Stimulated activated CD8-positive, alpha-beta memory T cell treated with anti-CD3 and anti-CD28 coated beads, Interleukin-4, amount 100 ng/mL, for 24 hours (primary cell): ENCODE measurements at places on chromosomes 3 and 15.

- DNase-seq, result no peak
These were observed 166.1 kb downstream of the FRMD5 start for GRCh38 chr15:44029003-44029402.

- DNase-seq, result no peak
These were observed 888.3 kb downstream of the PLOD2 start for GRCh38 chr3:145272684-145273083.

- no peak for DNase-seq
These were observed 788.2 kb upstream of the ARPP21 start for GRCh38 chr3:34851137-34851536.

- DNase-seq, result no peak
These were observed 36.4 kb downstream of the ZMAT3 start for GRCh38 chr3:179035232-179035631.

DNA sequence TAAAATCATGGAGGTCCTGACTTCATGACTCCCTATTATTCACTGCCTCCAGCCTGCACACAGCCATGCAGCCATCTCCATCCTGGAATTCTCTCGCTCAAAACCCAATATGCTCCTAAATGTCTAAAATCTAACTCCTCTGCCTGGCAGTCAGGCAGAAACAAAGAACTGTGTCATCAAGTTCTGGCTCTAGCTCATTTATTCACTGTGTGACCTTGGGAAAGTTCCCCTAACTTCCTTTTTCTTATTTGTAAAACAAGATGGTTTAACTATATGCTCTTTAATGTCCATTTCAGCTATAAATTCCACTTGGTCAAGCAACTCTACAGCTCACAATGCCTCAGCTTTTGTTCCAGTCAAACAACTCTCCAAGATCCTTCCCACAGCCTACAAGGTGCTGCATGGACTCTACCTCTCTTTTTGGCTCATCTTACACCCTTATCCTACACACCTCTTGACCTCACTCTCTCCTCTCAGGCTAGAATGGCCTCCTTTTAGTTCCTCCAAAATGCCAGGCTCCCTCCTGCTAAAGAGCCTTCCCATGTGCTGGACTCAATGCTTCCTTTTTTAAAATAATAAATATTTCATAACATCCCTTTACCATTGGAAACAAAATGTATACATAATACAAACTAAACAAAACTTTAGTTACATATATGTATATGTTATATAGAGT is 16.4 kb downstream of the PIK3CB start:
- no peak for DNase-seq

DNA sequence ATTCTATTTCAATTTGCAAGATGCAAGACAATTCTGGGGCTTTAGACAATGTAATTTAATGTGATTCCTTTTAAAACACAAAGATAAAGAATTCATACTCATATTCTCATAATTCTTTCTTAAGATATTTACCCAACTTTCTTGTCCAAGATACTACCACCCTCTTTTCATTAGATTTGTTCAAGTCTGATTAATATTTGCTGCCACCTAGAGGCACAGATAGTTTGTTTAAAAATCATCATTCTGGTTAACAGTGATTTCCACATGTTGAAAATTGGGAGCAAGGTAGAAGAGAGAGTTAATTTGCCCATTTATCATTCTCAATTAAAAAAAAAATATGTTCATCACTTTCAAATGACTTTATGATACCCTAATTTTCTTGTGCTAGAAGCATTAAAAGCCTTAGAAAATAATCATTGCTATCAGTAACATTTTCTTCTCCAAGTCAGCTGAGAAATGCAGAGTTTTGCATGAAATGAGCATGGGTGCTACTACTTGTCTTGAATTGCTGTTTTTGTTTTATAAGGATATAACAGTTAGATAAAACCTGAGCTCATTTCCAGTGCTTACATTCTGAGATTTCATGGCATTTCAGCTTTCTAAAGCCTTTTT is 11.6 kb downstream of the TAMM41 start:
- DNase-seq, result no peak

GRCh38 chr15:64686130-64686735 is 89.2 kb downstream of the RBPMS2 start:
- DNase-seq, result no peak

DNA sequence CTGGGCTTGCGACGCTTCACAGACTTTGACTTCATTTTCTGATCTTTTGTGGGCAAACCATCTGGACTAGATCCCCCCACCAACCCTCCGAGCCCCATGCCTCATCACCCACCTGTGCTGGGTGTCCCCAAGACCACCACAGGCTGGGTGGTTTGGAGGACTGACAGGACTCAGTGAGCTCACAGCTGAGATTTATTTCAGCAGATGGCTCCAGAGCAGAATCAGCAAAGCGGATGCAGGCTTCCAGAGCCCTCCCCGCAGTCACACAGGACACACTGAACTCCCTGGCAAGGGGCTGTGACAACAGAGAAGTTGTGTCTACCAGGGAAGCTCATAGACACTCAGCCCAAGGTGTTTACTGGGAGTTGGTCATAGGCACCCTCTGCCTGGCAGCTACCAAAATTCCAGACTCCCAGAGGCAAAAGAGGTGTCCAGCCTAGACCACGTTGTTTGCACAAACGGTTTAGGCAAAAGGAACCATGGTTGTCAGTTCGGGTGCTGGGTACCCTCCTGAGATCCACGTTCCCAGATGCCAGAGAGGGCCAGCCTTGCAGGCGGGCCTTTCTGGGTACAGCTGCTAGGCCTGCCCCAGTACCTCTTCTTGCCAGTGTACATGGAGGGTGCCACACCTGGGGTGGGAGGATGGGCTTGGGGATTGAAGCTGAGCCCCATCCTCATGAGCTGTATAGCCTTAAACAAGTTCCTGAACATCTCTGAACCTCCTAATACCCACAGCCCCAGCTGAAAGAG is 170.3 kb downstream of the NSMCE3 start:
- no peak for DNase-seq

- DNase-seq, result no peak
These were observed 32.1 kb upstream of the ALPK3 start for GRCh38 chr15:84785053-84785452.
